Ascending aorta (tissue), 2 donors: ENCODE measurements at places on chromosomes 13 and 19.

DNA sequence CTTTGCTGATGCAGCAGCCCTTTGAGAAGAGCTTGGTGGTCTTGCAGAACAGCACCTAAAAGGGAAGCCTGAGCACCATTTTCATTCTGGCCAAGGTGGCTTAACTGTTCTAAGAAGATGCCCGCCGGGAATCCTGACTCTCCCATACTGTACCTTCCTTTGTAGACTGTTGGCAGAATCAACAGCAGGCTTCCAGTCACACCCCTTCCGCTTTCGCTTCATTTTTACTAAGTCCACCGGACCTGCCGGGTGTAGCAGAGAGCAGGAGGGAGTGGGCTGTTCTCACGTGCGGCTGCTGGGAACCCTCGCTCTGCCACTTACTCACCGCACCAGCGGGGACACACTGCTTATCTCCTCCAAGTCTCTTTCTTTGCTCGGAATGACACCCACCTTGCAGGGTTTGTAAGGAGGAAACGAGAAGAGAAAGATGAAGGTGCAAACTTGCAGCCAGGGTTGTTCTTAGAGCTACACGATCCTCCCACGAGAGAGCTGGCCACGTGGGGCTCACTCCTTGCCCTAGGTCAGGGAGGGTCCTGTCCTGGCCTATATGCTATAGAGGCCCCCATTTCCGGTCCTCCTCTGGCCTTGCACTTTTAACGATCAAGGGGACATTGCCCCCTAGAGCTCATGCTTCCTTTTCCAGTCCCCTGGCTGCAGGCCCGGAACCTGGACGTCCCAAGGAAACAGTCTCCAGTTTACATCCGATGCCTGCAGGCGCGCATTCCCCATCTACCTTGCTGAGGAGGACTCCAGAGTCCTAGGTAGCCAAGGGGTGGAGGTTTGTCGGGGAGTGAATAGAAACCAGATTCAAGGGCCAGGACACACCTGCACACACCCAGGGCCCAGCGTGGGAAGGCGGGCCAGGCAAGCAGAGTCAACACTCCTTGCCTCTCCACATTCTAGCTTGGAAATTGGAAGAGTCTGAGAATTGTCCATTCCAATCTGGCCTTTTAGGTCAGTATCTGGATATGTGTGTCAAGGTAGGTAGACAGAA, 453.6 kb downstream of the IRS2 start:
- H3K27me3 ChIP-seq: no peaks in the 10 kb centered on the region
- no peaks in the 10 kb centered on the region for H3K4me1 ChIP-seq
- no peak overlapping the region for H3K27ac ChIP-seq
- H3K36me3 ChIP-seq: no peaks in the 10 kb centered on the region

- no peak overlapping the region for H3K4me3 ChIP-seq
- H3K4me1 ChIP-seq: no peaks in the 10 kb centered on the region
- DNase-seq: no peak
- no peaks in the 10 kb centered on the region for H3K27me3 ChIP-seq
- H3K36me3 ChIP-seq: no peaks in the 10 kb centered on the region
These were observed 159.4 kb downstream of the NHLRC3 start for GRCh38 chr13:39197647-39198007.

GRCh38 chr19:17370026-17370587, 7.0 kb downstream of the PLVAP start:
- H3K36me3 ChIP-seq: no peaks in the 10 kb centered on the region
- H3K27ac ChIP-seq: no peak overlapping the region
- H3K4me3 ChIP-seq: no peak overlapping the region
- DNase-seq: no peak
- H3K4me1 ChIP-seq: no peaks in the 10 kb centered on the region
- H3K27me3 ChIP-seq: no peaks in the 10 kb centered on the region

- no peak overlapping the region for H3K4me3 ChIP-seq
- peaks cover 8% of the 10 kb centered on the region for H3K4me1 ChIP-seq
- DNase-seq: no peak
- H3K27me3 ChIP-seq: peaks cover 11% of the 10 kb centered on the region
These were observed 2.2 kb upstream of the CERS1 start for GRCh38 chr19:18898081-18898606.

DNA sequence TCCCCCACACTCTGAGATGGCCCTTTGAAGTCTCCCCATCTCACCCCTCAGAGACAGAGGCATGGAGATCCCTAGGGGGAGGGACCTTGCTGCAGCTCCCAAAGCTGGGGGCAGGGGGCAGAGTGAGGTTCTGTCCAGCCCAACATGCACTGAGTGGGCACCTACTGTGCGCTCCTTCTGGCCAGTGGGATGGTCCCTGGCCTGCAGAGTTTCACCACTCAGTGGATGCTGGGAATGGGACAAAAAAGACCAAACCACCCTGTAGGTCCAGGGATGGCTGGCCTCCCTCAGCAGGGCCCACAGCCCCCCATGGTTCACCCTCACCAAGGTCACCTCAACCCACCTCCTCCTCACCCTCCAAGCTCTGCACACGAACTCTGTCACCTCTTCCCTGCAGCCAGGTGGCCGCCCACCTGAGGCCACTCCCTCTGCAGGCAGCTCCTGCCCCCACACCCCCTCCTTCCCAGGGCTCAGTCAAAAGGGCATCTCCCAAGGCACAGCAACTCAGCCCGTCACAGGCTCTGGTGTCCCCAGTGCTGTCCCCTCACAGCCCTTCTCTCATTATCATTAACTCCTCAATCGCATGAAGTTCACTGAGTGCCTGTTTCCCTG, 16.1 kb downstream of the CEACAM21 start:
- no peak for DNase-seq
- no peaks in the 10 kb centered on the region for H3K4me1 ChIP-seq
- no peaks in the 10 kb centered on the region for H3K27me3 ChIP-seq
- H3K4me3 ChIP-seq: no peak overlapping the region
- no peak overlapping the region for H3K27ac ChIP-seq

- H3K36me3 ChIP-seq: no peaks in the 10 kb centered on the region
- peak; percentile 34 for DNase-seq
- no peak overlapping the region for H3K27ac ChIP-seq
- H3K4me1 ChIP-seq: no peaks in the 10 kb centered on the region
- no peak overlapping the region for H3K4me3 ChIP-seq
These were observed 14.1 kb upstream of the AMER2 start for GRCh38 chr13:25186187-25186586.

DNA sequence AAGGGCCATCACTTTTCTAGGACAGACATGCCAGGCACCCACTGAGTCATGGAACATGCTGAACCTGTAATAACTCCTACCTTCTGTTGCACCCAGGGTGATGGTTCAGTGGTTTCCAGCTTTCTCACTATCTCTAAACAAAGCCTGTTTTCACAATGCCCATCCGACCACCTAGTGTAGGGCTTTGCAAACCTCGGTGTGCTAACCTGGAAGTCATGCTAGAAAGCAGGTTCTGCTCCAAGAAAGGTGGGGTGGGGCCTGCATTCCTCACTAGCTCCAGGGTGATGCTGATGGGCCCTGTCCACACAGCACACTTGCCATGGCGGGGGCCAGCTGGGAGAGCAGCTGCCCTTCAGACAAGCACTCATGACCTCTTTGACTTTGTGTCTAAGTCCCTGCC, 43.4 kb downstream of the COL4A2 start:
- DNase-seq: no peak
- H3K27me3 ChIP-seq: no peaks in the 10 kb centered on the region

GRCh38 chr13:113621046-113621445, 36.5 kb downstream of the TFDP1 start:
- no peak for DNase-seq
- no peak overlapping the region for H3K27ac ChIP-seq
- no peaks in the 10 kb centered on the region for H3K36me3 ChIP-seq
- peaks cover 2% of the 10 kb centered on the region for H3K4me1 ChIP-seq
- no peak overlapping the region for H3K4me3 ChIP-seq
- H3K27me3 ChIP-seq: no peaks in the 10 kb centered on the region

DNA sequence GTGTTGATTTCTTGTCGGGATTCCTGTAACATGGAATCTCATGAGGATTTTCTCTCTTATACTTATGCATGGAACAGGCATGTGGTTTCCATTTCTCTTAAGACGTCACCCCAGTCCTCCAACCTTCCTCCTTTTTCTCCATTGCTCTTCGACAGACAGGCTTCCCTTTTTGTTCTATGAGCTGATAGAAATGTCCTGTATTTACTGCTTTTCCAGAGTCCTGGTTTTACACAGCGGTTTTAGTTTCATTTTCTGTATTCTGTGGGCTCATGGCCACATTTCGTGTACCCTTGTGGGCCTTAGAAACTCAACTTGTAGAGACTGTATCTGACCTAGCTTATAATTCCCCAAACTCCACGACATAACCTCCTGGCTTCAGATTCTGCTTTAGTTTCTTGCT, 113.1 kb downstream of the PAN3 start:
- no peaks in the 10 kb centered on the region for H3K36me3 ChIP-seq
- H3K4me3 ChIP-seq: no peak overlapping the region
- DNase-seq: no peak
- H3K4me1 ChIP-seq: no peaks in the 10 kb centered on the region
- no peaks in the 10 kb centered on the region for H3K27me3 ChIP-seq

DNA sequence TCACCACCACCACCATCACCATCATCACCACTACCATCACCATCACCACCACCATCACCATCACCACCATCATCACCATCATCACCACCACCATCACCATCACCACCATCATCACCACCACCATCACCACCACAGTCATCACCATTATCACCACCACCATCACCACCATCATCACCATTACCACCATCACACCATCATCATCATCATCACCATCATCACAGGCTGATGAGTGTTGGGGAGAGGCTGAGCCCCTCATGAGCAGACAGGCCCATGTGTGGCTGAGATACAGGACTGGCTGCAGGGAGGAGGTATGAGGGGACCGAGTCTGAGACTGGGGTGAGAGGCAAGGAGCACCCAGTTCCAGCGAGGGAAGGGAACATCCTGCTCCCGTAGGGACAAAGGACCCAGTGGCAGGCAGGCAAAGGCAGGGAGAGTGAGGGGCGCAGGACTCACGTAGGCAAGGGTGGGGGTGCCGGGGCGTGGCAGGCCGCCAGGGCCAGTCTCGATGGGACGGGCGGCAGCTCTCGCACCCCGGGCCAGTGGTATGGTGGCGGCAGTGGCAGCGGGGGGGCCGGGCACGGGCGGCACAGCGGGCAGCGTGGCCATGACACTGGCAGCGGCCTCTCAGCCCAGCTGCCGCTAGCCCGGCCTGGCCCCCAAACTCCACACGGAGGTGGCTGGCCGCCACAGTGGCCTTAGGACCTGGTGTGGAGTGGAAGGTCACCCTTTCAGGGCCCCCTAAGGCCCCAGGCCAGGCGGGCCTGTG, 2.7 kb downstream of the NTN5 start:
- H3K4me3 ChIP-seq: no peak overlapping the region
- DNase-seq: no peak
- H3K36me3 ChIP-seq: no peaks in the 10 kb centered on the region
